ENCODE measurements at places on chromosomes 7 and 10. TPM values are rescaled to one million over a fixed set of nuclear protein-coding genes. Genes with fewer than 3 reads are reported as not detected.

Gene C10orf95
- not detected for total RNA-seq

Gene SDK1
- total RNA-seq = 8.4 TPM

DNA sequence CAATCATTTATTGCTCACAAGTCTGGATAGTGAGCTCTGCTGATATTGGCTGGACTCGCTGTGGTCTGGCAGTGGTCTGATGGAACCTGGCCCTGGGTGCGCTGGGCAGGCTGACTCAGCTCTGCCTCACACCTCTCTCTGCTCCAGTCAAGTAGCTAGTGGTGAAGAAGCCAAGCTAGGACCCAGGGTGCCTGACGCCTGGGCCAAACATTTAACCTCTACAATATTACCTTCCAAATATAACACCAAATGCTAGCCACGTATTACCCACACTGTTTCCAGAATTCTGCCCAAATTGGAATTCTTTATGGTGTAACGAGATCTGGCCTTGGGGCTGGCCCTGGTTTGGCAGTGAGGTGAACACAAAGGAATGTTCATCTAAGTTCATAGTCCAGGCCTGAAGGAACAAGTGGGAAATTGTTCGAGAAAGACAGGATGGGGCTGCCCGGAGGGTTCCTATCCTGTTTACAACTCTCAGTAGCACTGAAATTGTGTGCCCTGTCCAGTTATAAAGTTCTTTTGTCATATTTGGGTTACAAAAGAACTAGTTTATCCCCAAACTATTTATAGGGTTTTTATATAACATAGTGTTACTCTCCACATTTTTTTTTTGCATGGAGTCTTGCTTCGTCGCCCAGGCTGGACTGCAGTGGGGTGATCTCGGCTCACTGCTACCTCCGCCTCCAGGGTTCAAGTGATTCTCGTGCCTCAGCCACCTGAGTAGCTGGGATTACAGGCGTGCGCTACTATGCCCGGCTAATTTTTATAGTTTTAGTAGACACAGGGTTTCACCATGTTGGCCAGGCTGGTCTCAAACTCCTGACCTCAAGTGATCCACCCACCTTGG, 16.3 kb downstream of the OR2AE1 start:
- H3K27ac ChIP-seq = no peak overlapping the region
- no peaks in the 10 kb centered on the region for H3K4me1 ChIP-seq
- H3K27me3 ChIP-seq = no peaks in the 10 kb centered on the region
- H3K4me3 ChIP-seq = no peak overlapping the region
- no peaks in the 10 kb centered on the region for H3K36me3 ChIP-seq

Gene CCDC71L
- 12.8 TPM for total RNA-seq

DNA sequence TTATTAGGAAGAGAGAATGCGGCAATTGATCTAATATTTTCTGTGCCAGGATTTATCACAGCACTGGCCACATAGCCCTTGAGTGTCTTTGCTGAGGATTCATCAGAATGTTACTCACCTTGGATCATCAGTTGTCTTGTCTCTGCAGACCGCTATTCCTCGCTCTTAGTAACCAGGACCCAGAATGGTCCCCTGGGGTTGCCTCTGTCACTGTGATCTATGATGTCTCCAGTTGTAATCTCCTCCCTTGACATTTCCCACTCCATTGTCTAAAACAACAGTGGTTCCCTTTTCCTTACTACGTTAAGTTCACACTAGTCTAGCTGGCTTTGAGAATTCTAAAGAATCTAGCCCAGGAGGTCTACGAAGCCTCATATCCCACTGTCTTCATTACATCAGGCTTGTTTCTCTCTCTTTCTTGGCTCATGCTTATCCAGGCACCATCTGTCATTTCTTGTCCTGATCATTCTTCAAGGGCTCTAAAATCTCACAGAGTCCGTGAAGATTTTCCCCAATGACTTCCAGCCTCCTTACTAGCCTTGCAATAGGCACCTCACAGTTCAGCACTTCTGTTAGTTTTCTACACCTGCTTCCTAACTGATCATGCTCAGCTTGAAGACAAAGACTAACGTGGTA, 125.8 kb downstream of the CUBN start:
- peaks cover 10% of the 10 kb centered on the region for H3K36me3 ChIP-seq
- DNase-seq = no peak
- H3K27ac ChIP-seq = no peak overlapping the region
- no peaks in the 10 kb centered on the region for H3K4me1 ChIP-seq
- no peaks in the 10 kb centered on the region for H3K27me3 ChIP-seq

- no peak overlapping the region for H3K4me3 ChIP-seq
- DNase-seq = no peak
- no peaks in the 10 kb centered on the region for H3K4me1 ChIP-seq
- H3K27me3 ChIP-seq = no peaks in the 10 kb centered on the region
Observed at GRCh38 chr10:75815066-75815465, 383.6 kb downstream of the LRMDA start.

DNA sequence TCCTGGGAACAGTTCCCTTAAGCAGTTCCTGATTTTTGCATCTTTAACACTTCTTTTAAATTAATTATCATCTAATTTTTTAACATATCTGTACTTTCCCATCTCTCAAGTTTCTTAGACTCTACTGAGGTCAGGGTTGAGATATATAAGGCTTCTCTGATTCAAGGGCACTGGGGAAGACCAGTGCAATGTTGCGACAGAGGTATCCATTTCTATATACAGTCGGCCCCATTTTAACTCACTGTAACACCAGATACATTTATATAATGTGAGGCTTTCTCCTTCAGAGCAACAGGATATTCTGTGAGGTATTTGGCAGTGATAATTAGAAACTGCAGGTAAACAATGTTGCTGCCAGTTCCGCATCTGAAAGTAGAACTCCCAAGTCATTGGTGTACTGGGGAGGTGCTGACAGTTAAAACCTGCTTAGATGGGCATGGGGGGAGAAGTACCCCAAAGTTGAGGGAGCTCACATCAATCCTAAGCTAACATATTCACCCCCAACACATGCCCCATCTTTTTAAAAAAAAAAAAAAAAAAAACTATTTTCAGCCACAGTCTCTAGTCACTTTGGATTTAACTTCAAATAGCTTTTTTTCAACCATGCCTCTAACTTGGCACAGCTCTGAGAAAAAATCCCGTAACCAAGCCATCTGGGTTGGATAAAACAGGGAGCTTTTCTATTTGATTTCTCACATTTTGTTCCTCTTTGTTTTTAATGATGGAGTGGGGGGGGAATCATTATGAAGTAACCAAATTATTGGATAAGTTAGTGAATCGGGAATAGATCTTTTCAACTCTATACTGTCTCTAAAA, 62.9 kb downstream of the REEP3 start:
- H3K27me3 ChIP-seq = no peaks in the 10 kb centered on the region
- H3K4me3 ChIP-seq = no peak overlapping the region
- no peaks in the 10 kb centered on the region for H3K36me3 ChIP-seq
- H3K27ac ChIP-seq = no peak overlapping the region

DNA sequence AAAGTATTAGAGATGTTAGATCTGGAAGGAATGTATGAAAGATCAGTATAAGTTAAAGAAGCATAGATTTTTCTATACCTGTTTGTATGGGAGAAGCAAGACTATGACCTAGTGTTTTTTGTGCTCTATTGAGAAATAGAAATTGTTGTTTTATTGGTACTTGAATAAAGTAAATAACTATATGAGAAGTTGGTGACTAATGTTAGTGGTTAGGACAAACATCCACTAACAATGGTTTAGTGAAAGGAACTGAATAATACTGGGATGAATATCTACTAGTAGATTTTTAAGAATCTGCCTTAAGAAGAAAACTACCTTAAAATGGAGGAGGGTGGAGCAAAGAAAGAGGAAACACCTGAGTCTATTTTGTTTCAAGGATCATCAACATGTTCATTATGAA, 521.1 kb upstream of the POT1 start:
- no peaks in the 10 kb centered on the region for H3K4me1 ChIP-seq
- no peaks in the 10 kb centered on the region for H3K27me3 ChIP-seq
- no peaks in the 10 kb centered on the region for H3K36me3 ChIP-seq
- H3K27ac ChIP-seq = no peak overlapping the region
- no peak for DNase-seq

- no peaks in the 10 kb centered on the region for H3K36me3 ChIP-seq
- peaks cover 10% of the 10 kb centered on the region for H3K4me1 ChIP-seq
- H3K27me3 ChIP-seq = no peaks in the 10 kb centered on the region
Observed at GRCh38 chr7:44065431-44066110, at the start of gene PGAM2. TSS of gene PGAM2 (minus strand) at chr7:44065567. CDS start at chr7:44065529, 38 bp downstream.

GRCh38 chr7:8592167-8592566, 158.8 kb downstream of the NXPH1 start:
- no peaks in the 10 kb centered on the region for H3K36me3 ChIP-seq
- DNase-seq = no peak
- no peak overlapping the region for H3K4me3 ChIP-seq
- H3K27me3 ChIP-seq = no peaks in the 10 kb centered on the region
- H3K4me1 ChIP-seq = 0 out of 2 replicates have a peak, but pooled peaks cover 2% of the 10 kb centered on the region

Gene VIPR2
- 1.6 TPM for total RNA-seq

Gene COG5
- 21.8 TPM for total RNA-seq

GRCh38 chr10:110444004-110444337, 53.7 kb upstream of the DUSP5 start:
- no peak for DNase-seq
- no peak overlapping the region for H3K4me3 ChIP-seq
- H3K27ac ChIP-seq = no peak overlapping the region

GRCh38 chr7:34191162-34191561, 285.8 kb downstream of the BMPER start:
- no peak overlapping the region for H3K27ac ChIP-seq
- no peaks in the 10 kb centered on the region for H3K4me1 ChIP-seq
- H3K36me3 ChIP-seq = no peaks in the 10 kb centered on the region

GRCh38 chr7:115417662-115418061, 495.8 kb downstream of the MDFIC start:
- H3K36me3 ChIP-seq = no peaks in the 10 kb centered on the region
- H3K4me1 ChIP-seq = no peaks in the 10 kb centered on the region
- H3K4me3 ChIP-seq = no peak overlapping the region
- DNase-seq = peak; percentile 27
- H3K27me3 ChIP-seq = no peaks in the 10 kb centered on the region

- no peak overlapping the region for H3K27ac ChIP-seq
- no peak overlapping the region for H3K4me3 ChIP-seq
- peaks cover 5% of the 10 kb centered on the region for H3K4me1 ChIP-seq
- no peaks in the 10 kb centered on the region for H3K27me3 ChIP-seq
- peaks cover 91% of the 10 kb centered on the region for H3K36me3 ChIP-seq
Observed at GRCh38 chr7:135164357-135165061, 6.0 kb downstream of the CYREN start.

Data from H9 (cell line).